ENCODE measurements at places on chromosomes 11 and 22.

DNA sequence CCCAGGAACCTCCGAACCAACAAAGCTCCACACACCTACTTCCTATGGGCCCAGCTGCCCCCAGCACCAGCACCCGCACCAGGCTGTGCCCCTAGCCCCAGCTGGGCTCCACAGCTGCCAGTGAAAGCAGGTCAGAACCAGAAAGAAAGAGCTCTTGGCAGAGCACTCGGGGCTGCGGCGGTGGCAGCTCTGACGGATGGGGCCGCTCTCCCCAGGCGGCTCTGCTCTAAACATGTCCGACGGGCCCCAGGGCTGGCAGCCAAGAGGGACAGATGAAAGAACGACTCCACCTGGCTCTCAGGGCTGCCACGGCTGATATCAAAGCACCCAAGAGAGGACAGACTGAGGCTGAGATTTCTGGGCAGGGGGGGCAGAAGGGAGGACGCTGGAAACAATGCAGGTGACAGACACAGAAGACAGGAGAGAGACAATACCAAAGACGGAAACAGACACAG lies 25.7 kb downstream of the LRFN4 start:
- DNase-seq, result no peak

DNA sequence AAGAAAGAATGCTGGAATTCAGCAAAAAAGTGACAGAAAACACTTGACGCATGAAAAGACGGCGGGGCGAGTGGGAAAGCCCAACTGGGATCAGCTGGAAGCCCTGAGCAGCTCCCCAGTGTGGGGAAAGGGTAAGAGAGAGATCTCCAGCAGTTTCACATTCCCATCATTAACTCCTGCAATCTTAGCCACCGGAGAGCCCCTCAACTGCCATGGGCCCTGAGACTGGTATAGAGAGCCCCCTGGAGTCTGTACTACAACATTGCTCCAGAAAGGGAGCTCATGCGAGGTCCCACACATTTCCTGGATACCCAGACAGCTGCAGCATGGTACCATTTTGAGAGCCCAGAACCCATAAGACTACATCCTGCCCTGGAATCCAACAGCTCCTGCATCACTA lies 31.1 kb downstream of the MRGPRX4 start:
- no peak for DNase-seq

DNA sequence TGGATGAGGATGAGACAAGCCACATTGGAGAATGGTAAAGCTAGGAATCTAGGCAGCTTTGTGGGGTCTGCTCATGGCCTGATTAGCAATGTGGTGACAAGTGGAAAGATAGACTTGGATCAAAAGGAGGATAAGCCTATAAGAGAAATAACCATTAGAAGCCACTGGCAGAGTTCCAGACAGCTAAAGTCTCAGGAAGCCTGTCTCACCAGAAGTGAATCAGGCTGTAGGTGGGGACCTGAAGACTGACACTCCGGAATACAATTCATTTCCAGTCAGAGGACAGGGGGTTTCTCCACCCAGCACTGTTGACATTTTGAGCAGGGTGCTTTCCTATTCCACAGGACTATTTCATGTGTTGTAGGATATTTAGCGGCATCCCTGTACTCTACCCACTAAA lies 129.7 kb downstream of the ARHGAP42 start:
- DNase-seq, result no peak

- DNase-seq, result no peak
Observed at GRCh38 chr22:42022162-42022847, 23.7 kb downstream of the WBP2NL start.

GRCh38 chr11:114272311-114272710 lies 23.9 kb upstream of the NNMT start:
- DNase-seq, result no peak

- no peak for DNase-seq
Observed at GRCh38 chr22:50547263-50547985, 1.7 kb downstream of the KLHDC7B start.

- no peak for DNase-seq
Observed at GRCh38 chr11:41320653-41321052, 138.8 kb downstream of the LRRC4C start.

DNA sequence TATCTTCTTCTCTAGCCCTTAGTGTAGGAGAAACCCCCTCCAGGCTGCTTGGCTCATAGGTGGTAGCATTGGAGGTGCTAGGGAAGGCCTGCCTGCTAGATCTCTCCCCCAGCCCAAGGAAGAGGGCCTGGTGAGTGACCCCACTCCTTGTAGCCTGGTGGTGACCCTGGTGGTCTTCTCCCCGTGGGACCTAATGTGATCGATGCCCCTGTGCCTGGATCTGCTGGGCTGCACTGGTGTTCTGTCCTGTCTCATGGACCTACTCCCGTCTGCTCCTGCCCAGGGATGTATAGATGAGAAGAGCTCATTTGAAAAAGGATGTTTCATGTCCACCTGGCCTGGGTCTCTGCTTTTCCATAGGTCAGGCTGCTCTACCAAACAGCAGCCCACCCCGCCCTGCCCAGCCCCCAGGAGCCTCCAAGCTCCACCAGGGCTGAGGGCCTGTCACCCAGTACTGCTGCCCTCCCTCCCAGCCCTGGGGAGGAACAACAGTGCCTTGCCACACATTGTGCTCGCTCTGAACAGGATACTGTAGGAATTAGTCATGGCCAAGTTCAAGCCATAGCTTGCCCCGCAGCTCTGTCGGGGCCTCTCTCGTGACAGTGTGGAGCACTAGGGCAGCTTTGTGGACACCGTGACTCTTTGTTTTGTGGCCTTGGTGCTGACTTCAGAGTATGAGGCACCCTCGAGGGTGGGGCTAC lies 19.7 kb downstream of the SLC37A2 start:
- no peak for DNase-seq

DNA sequence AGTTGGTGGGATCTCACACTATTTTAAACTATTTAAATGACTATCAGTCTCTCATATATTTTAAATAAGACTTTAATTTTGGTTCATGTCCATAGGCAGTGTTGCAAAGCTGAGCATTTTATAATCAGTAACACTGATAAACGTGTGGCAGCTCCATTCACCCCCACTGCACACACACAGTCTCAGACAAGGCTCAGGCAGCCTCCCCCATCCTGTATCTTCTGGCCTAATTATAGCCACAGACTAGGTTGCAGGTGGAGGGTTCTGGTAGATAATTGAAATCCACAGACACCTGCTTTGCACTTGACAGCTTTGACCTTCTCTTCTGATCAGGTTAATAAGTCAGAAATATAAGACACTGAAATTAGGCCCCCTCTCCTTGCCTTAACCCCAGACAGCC lies 118.5 kb upstream of the LDLRAD3 start:
- no peak for DNase-seq

- DNase-seq, result no peak
Observed at GRCh38 chr11:127888386-127888785, 699.0 kb downstream of the ETS1 start.

- DNase-seq, result no peak
Observed at GRCh38 chr11:115739878-115740277, 235.7 kb upstream of the CADM1 start.

GRCh38 chr11:57161351-57161750 lies 20.4 kb upstream of the LRRC55 start:
- DNase-seq, result no peak
